ENCODE measurements at places on chromosomes 7 and 10.

GRCh38 chr7:66683770-66684123 is 55.1 kb downstream of the KCTD7 start:
- DNase-seq = no peak

- no peak for DNase-seq
Measured at GRCh38 chr7:129875160-129875559, 77.6 kb downstream of the UBE2H start.

DNA sequence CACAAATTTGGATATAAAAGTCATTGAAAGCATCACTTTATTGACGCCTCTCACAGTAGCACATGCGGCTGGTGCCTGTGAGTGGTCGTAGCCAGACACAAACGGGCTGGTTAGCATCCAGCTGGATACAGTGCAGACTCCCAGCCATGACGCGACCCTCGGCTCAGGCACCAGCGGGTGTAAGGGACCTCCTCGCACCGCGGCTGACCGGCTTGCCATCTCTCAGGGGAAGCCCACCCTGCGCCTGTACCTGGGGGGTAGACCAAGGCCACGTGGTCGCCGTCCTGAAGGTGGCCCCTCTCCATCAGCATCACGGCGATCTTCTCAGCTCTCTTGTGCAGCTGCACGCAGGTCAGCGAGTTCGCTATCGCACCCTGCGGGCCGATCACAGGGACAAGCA is 213.8 kb downstream of the ZMYND11 start:
- DNase-seq = no peak

- no peak for DNase-seq
Measured at GRCh38 chr10:86721232-86721631, 35.2 kb upstream of the BMPR1A start.

GRCh38 chr7:148211740-148212151 is 378.8 kb upstream of the C7orf33 start:
- DNase-seq = no peak

GRCh38 chr7:30596721-30597120 is 2.0 kb downstream of the GARS1 start:
- DNase-seq = no peak

DNA sequence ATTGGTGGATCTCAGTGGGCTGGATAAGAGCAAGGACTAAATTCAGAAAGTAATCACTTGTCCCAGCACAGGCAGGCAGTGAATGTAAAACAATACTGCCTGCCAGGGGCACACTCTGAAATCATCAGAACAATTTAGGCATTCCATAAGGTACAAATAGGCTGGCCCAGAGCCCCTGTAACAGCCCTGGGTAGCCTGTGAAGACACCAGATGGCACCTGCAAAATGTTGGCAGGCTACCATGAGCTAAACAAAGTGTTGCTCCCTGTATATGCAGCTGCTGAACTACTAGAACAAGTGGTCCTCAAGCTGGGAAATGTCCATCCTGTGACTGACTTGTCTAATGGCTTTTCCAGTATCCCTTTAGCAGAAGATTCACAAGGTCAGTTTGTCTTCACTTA is 3.0 kb upstream of the PRSS37 start:
- DNase-seq = no peak
